Caco-2 (cell line): ENCODE measurements at places on chromosomes 6 and 20.

- no peak for DNase-seq
Measured at GRCh38 chr6:28408076-28408802, 8.7 kb upstream of the ZSCAN12 start.

GRCh38 chr20:24478584-24478983 is 9.2 kb downstream of the SYNDIG1 start:
- no peak for DNase-seq

DNA sequence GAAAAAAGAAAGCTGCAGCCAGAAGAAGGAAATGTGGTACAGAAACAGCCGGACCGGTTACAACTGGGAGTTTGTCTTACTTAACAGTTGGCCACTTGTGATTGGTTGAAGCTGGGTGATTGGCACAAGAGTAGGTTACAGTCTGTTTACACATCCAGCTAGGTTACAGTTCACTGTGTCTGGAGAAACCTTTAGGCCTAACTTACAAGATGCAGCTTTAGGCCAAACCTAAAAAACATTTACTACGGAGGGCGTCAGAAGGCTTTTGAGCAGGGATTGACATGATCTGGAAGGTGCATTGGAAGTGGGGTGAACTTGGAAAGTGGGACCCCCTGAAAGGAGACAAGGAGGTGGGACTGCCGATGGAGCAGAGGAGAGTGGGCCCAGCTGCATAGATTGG is 122.3 kb downstream of the BANF2 start:
- DNase-seq, result peak; percentile 68

DNA sequence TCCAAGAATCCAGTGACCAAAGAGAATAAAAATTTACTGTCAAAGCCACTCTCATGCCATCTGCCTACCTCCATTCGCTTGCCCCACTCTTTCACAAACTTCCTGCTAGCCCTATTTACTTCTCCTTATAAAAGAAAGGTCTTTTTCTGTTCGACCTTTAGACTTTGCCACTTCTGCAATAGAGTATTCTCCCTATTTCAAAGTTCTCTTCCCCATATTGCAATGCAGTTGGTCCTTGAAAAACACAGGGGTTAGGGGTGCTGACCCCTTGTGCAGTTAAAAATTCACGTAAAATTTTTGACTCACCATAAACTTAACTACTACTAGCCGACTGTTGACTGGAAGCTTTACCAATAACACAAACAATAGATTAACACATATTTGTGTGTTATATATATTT is 15.0 kb downstream of the CCN2 start:
- DNase-seq, result no peak

DNA sequence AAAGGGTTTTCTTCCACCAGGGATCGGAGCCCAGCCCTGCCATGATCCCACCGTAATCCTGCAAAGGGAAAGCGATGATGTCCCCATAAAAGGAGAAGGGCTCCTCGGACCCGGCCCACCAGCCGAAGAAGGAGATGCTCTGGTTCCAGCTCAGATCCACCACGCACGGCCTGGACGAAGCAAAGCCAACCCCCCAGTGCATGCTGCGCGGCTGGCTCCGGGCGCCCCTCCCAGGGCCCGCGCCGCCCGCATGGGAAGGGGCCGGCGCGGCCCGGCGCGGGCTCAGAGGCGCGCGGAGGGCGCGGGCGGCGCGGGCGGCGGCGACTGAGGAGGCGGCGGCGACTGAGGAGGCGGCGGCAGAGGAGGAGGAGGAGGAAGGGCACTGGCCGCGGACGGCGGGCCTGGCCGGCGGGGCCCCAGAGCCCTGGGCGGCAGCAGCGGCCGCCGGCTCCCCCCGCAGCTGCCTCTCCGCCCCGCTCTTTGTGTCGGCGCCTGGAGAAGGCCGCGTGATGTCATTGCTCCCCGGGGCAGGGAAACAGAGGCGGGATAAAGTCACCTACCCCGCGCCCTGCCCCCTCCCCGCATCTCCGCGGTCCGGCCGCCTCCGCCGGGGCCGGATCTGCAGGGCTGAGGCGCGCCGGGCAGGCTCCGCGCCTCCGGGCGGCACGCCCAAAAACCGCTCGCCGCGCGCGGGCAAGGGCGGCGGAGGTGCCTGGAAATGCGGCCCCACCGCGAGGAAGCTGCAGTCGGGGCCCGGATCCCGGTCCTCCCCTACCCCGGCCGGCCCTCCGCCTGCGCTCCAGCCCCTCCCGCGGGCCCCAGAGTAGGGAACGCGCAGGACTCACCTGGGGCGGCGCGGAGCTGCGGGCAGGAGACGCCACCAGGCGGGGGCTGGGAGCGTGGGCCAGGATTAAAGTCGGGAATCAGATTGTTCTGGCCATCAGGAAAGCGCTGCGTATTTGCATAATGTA is at the start of gene FAXC:
Gene FAXC, minus strand, starts transcription at position 504 of the 971 bp plus-strand sequence. Its CDS starts 302 bp downstream, at position 202.
- peak; percentile 47 for DNase-seq

DNA sequence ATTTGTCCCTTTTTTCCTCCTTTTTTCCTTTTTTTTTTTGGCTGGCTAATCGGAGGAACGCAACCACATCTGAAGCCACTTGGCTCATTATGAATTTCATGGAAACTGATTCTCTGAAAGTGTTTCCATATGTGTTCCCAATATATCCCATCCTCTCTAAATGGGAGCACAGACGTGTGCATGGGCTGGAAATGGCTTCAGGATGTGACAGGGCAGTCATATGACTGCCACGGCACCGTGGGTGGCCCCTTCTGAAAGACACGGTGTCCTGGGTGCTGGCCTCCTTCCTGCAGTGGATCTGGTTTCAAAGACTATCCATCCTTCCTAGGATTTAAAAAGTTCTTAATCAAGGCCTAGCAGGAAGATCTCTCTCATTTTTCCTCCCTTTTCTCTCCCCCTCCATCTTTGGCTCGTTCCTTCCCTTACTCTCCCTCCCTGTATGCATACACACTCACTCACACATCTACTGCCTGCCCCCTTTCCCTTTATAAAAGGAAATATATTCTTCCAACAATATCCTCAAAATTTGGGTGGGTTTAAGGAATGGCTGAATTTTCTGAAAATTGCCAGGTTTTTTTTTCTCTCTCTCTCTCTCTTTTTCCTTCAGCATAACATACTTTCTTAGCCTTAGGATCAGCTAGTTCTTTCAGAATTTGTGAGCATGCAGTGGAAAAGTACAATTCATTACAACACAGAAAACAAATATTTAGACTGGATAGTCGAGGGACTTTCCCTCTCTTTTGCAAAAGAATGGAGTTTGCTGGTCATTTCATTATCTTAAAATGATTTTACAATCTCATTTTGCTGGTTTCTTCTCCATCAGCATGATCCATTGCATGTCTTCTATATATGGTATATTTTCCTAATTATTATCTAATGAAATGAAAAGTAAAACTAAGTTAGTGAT is 161.2 kb upstream of the SUPT3H start:
- DNase-seq, result no peak

- no peak for DNase-seq
Measured at GRCh38 chr6:107817784-107818183, 6.3 kb downstream of the SCML4 start.
